ENCODE measurements at places on chromosomes 3 and 15.

DNA sequence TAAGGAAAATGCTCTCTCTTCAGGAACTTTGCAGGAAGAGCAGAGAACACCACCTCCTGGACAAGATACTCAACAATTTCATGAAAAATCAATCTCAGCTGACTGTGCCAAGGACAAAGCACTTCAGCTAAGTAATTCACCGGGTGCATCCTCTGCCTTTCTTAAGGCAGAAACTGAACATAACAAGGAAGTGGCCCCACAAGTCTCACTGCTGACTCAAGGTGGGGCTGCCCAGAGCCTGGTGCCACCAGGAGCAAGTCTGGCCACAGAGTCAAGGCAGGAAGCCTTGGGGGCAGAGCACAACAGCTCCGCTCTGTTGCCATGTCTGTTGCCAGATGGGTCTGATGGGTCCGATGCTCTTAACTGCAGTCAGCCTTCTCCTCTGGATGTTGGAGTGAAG is 200.5 kb downstream of the AKAP13 start:
- DNase-seq = no peak

DNA sequence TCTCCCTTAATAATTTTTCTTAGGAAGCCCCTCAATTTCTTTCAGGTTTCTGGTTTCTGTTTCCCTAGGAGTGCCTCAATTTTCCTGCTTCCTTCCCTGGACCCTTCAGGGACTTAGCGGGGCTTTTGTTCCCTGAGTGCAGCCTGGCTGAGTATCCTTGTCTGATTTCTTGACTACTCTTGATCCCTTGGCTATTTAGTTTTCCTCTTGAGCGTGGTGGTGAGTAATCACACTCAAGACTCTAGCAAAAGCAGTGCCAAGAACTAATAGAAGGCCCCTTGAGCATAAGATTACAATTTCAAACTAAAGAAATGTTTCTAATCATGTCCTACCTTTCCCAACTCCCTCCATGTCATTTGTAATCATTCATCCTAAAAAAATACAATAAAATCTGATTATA is 94.3 kb upstream of the C3orf80 start:
- DNase-seq = no peak

GRCh38 chr15:66603301-66604179 is 37.7 kb upstream of the LCTL start:
- DNase-seq = peak; percentile 37

DNA sequence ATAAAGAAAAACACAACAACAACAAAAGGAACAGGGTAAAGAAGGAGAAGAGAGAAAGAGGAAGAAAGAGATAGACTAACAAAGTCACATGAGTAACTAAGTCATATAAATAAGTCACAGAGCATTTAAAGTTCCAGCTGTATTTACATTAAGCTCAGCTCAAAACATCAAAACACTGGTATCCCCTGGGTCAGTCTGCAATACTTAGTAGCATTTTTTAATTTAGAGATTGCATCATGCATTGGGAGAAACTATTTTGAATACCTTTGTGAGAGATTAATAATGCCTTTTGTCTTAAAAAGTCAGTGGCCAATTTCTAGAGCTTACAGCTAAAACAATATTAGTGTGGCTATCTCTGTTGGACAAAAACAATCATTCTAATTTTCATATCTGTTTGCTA is 78.4 kb downstream of the NEK10 start:
- no peak for DNase-seq

GRCh38 chr3:102533784-102534183 is 99.0 kb downstream of the ZPLD1 start:
- no peak for DNase-seq

Data from globus pallidus (tissue), 1 donor.